NCI-H187 treated with DMSO at 0.1 percent for 48 hours (cell line): ENCODE measurements at places on chromosomes 1 and 21.

GRCh38 chr1:247212012-247212411, 40.2 kb upstream of the ZNF124 start:
- no peak for DNase-seq

- no peak for DNase-seq
These were observed 29.7 kb downstream of the AJAP1 start for GRCh38 chr1:4684136-4684535.

DNA sequence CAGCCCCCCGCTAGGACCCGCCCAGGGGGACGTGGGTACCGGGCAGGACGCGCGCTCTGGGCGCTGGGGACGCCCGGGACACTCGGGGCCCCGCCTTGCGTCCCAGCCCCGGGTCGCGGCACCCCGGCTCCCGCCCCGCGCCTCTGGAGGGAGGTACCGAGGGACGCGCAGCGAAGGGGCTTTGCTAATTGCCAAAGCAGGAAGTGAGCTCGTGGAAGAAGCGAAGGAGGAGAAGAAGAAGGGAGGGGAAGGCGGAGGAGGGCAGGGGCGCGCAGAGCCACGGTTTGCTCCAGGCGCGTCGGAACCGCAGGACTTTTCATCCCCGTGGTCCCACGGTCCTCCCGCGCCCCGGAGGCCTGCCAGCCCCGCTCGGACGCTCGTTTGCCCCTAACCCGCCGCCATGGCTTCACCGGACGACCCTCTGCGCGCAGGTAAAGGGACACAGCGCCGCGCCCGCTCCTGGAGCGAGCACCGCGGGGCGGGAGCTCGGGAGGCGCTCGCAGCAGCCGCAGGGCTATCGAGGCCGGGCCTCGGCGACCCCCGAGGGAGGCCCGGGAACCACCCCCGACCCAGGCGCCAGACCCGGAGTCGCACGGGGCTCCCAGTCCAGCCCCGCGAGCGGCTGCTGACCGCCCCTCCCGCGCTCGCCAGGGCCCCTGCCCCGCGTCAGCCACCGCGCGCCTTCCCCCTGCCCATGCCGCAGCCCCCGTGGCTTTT, 1.3 kb downstream of the EDARADD start:
- DNase-seq: no peak

DNA sequence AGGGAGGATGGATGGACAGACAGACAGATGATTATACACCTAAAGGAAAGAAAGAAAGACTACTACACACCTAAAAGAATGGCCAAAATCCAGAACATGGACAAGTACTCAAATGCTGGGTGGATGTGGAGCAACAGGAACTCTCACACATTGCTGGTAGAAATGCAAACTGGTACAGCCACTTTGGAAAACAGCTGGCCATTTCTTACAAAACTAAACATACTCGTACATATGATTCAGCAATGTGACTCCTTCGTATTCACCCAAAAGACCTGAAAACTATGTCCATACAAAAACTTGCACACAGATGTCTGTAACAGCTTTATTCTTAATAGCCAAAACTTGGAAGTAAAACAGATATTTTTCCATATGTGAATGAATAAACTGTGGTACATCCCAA, 51.3 kb downstream of the PRPF38A start:
- no peak for DNase-seq
